ENCODE measurements at places on chromosomes 6 and 20. TPM values are rescaled to one million over a fixed set of nuclear protein-coding genes. Genes with fewer than 3 reads are reported as not detected.

DNA sequence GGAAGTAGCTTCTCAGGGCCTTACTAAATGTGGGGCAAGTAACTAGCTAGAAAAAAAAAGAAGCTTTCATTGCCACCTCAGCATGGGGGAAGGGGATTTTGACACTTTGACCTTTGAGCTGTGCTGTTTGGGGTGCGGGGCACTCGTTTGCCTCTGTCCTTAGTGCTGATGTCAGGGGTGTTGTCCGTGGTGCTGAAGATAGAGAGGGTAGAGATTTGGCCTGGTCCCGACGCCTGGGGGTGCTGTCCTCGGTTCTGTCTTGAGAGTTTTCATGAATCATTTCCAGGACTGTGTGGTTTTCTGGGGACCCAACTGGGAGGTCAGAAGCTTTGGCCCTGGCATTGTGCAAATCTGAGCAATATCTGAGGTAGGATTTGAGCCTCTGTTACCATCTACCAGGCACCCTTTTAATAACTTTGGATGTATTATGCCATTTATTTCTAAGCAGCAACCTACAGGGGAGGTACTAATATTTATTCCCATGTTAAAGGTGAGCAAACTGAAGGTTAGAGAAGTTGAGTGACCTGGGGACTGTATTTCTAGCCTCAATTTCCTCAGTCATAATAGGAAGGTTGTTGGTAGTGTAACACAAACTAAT is 78.0 kb downstream of the DLGAP4 start:
- H3K4me3 ChIP-seq: no peak overlapping the region
- H3K4me1 ChIP-seq: no peaks in the 10 kb centered on the region
- H3K27me3 ChIP-seq: no peaks in the 10 kb centered on the region
- H3K36me3 ChIP-seq: no peaks in the 10 kb centered on the region
- DNase-seq: no peak

DNA sequence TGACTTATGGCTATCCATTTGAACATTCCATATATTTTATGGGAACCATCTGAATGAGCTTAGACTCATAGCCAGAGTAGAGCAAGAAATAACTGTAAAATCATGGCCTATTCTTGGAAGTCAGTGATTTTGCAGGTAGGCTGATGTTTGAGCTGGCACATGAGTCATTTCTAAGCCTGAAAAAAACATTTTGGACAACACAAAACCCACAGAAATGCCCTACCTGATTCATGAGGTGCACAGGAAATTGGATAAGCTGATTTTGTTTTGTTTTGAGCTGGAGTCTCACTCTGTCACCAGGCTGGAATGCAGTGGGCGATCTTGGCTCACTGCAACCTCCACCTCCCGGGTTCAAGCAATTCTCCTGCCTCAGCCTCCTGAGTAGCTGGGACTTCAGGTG is 443.0 kb downstream of the PKHD1 start:
- DNase-seq: no peak
- no peaks in the 10 kb centered on the region for H3K27me3 ChIP-seq
- H3K36me3 ChIP-seq: no peaks in the 10 kb centered on the region
- H3K27ac ChIP-seq: no peak overlapping the region
- H3K4me3 ChIP-seq: no peak overlapping the region

The BCAS1 gene
- total RNA-seq: 0.51 TPM

The DYNLT2 gene
- total RNA-seq: 3.1 TPM

The ENPP5 gene
- total RNA-seq: 4.7 TPM
